Nephron progenitor cell (in vitro differentiated cells): ENCODE measurements at places on chromosomes 11 and 22.

GRCh38 chr11:72580642-72580950, 93.6 kb downstream of the PDE2A start:
- no peak for DNase-seq

DNA sequence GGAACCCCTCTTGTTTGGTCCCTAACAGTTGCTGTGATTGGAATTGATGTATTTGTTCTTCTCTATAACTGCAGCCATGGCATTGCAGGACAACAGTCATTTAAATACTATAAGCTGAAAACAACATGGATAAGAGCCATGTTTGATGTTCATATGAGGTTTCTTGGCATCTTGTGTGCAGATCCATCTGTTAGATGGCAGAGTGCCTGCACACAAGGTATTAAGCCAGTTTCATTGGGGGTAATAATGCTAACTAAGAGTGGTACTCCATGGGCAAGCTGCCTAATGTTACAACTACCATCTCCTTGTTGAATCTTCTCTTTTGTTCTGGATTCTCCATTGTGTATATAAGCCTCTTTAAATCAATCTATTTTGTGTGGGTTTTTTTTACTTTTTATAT, 206.0 kb upstream of the CHORDC1 start:
- no peak for DNase-seq

DNA sequence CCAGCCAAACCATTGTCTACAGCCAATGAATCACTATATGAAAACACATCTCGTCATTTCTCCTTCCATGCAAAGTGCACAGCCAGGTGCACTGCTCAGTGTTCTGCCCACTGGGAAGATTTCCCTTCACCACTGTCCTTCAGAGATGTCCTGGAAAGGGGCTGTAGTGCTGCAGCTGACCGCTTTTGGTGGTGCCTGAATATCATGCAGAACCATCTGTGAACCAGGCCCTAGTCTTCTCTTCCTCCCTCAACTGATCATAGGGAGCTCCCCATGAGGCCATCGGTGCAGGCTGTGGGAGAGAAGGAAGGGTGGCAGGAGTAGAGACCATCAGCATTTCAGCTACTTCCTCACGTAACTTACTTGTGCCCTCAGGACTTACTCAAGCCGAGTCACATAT, 70.2 kb downstream of the GAB4 start:
- DNase-seq: no peak

- DNase-seq: no peak
Measured at GRCh38 chr11:118353084-118353710, 6.2 kb upstream of the UBE4A start.

DNA sequence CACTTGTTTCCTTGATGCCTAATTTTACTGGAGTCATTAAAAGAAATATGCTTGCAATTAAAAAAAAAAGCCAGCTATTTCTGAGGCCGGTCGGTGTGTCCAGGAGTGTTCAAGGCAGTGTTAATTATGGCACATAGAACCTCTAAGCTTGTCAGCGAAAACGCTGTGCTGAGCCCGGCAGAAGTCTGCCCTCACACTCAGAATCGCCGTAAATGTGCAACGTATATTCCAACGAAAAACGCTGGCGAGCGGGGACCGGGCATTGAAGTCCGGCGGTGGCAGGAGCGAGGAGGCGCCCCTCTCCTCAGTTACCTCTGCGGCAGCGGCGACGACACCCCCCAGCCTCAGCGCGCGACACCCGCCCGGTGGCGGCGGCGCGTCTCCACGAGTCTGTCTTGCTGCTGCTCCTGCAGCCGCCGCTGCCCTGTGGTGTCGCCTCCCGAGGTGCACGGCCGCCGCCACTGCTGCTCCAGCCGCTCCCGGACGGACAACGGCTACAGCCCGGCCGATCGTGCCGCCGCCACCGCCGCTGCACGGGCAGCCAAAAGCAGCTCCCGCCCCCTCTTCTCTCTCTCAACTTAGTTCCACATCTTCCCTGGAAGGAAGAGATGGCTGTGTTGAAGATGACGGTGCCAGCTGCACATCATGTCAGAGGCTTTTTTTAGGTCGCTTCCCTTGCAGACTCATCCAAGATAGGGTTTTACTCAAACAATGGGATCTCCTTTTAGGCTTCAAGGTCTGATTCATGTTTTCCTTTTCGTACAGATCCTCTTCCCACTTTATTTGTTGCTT, 56.0 kb downstream of the JAM3 start:
- DNase-seq: peak; percentile 78

DNA sequence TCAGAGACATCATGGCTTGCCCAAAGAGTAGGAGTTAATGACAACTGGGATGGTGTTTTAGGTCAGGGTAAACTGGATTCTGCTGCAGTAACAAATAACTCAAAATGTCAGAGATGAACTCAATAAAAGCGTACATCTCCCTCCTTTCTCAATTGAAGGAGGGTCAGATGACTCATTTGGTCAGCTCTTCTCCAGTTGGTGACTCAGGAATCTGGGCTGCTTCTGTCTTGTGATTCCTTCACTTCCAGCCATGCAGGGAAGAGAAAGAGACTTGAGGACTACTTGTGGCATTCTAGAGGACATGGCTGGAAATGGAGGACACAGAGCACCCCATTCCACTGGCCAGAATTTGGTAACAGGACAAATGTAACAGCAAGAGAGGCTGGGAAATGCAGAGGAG, 3.2 kb upstream of the SYT13 start:
- no peak for DNase-seq
